ENCODE measurements at places on chromosomes 11 and 22.

DNA sequence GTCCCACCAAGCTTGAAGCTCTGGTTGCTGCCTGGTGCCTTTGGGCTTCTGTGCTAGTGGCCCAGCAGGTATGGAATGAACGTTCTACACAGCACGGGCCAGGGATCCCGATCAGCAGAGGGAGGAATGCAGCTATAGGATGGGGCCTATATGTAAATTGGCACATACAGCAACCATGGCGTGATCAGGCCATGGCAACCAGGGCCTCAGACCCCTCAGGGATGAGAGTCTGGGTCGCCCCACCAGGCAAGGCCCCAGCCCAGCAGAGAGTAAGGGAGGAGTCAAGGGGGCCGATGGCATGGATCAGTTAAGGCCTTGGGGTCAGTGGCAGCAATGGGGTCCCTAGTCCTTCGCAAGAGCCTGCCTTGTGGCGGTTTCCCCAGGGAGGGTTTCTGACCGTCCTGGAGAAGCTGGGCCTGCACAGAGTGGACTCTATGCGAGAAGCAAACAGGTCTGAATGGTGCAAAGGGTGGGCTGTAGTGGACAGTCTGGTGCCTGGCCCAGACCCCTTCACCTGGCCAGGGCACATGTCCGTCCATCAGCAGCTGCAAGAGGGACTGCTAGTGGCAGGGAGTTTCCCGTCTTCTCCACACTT is 98.6 kb downstream of the RPS6KA4 start:
- no peak for DNase-seq

DNA sequence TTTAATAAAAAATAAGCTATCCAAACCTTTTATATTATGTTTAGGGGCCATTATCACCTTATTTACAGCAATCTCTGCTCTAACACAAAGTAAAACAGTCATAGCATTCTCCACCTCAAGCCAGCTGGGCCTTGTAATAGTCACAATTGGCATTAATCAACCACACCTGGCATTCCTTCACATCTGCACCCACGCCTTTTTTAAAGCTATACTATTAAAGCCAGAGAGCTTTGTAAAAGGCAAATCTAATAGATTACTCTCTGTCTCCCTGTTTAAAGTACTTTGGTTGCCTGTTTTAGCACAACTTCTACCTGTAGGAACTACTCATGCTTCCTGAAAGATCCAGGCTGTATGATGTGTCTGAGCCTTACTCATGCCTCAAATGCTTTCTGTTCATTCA is 113.1 kb downstream of the CSNK2A3 start:
- no peak for DNase-seq

GRCh38 chr11:35418282-35419183 is 825 bp downstream of the SLC1A2 start:
- DNase-seq = no peak

DNA sequence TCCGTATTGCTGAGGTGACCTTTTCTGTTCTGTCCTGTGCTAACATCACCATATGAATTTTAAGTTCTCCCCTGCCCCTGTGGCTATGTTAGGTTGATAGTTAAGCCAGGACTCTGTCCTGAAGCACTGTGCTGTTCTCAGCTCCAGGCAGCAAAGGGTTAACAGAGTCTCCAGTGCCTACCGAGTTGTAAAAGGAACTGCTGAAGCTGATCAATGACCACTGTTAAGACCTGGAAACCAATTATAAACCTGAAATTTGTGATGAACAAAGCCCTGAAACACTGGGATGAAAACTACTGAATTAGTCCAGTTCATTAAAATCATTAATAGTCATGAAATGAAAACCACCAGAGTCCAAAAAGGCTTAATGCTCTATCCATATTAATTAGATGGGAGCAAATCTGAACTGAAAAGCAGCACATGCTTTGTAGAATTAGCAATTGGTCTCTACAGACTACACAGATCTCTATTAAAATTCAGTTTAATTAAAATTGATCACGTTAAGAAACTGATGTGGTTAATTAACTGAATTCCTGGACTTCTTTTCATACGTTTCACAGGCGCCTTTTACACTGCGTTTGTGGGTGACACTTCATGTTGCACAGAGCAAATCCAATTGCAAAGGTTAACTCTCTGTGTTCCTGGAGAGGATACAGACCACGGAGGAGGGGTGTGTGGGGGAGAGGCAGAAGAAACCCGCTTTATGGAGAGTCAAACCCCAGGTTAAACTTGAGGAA is 188.5 kb upstream of the MPPED2 start:
- no peak for DNase-seq

- DNase-seq = no peak
Measured at GRCh38 chr11:12319988-12320387, 57.4 kb upstream of the PARVA start.

- DNase-seq = no peak
Measured at GRCh38 chr22:33699176-33699575, 221.1 kb downstream of the LARGE1 start.

- DNase-seq = no peak
Measured at GRCh38 chr11:15471048-15471894, 356.5 kb downstream of the INSC start.

DNA sequence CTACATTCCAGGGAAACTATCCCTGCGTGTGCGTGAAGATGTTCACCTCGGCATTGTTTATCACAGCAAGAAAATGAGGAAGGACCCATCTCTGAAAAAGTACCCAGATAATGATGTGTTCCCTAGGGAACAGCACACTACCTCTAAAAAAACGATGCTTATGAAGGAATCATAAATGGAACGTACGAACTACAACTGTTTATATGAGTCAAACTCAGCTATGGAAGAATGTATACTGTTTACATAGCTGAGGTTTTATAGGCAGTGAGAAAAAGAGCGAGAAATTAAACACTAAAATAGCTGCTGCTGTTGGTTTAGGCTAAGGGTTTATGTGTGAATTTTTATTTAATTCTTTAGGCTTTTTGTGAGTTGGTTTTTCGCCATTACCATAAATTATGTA is 48.9 kb downstream of the APOL1 start:
- no peak for DNase-seq

GRCh38 chr11:71078482-71078881 is 173.9 kb downstream of the SHANK2 start:
- DNase-seq = no peak

DNA sequence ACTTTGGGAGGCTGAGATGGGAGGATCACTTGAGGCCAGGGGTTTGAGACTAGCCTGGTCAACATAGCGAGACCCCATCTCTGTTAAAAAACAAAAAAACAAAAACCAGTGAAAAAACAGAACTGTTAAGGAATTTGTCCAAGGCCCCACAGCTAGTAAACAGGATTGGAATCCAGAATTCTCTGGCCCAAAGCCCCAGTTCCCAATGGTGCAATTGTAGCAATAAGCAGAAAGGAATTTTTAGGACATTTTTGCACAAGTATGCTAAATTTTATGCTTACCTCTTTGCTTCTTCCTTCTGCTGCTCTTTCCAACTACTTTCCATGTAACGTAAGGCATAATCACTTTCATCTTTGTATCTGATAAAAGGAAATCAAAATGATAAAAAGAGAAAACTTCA is 11.6 kb downstream of the MISFA start:
- no peak for DNase-seq

- no peak for DNase-seq
Measured at GRCh38 chr11:120712881-120713280, 201.3 kb downstream of the GRIK4 start.

DNA sequence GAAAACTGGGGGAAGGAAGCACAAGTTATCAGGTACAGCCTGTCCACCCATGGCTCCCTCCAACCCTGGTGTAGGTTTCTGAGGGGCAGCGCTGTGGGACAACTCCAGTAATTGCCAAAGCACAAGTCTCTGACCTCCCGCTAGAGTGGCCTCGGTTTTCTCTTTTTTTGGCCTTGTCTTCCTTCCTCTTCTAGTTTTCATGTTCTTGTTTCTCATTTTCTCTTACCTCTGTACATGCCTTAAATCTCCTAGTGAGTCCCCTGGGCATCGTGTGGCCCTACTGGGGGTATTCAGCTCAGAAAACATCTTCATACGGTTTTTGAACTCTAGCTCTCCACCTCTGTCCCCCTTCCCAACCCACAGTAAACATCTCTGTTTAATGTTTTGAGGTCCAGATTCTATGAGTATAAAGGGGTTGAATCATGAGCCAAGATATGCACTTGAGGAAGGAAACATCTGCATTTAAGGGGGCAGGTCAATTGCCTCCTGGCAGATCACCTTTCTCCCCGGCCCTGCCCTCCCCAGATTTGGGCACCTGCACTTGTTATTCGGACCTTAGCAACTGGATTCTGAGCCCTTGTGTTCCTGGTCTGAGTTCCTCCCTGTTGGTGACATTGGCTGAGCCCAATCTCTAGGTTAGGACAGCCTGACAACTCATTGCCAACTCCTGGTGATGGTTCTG is 8.4 kb upstream of the LMO2 start:
- DNase-seq = no peak

GRCh38 chr11:9861860-9862725 is 198.2 kb downstream of the SWAP70 start:
- peak; percentile 7 for DNase-seq

GRCh38 chr11:10631761-10632160 is 61.8 kb downstream of the IRAG1 start:
- no peak for DNase-seq

DNA sequence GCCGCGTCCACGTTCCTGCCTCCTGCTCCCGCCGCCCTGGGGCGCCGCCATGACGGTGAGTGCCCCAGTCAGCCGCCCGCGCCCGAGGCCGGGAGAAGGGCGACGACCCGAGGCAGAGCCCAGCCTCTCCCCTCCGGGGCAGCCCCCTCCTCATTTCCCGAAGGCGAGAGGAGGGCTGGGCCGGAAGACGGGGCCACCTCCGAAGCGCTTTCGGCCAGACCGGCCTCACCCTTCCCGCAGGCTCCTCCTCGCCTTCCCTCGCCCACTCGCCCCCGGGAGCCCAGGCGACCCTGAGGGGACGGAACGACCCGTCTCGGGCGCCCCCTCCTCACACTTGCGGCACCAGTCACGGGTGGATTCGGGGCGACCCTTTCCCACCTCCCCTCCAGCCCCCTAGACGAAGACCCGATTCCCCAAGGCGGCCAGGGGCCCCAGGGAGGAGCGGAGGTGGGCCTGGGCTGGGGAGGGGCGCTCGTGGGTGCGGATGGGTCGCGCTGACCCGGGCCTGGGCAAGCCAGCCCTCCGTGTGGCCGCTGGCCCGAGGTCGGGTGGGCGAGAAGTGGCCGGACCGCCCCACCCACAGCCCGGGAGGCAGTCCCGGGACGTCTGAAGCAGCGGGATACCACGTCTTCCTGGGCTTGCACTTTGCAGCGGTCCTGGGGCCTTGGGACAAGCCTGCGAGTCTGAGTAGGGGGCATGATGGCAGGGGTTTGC is 49.7 kb downstream of the TRIOBP start:
- DNase-seq = no peak

DNA sequence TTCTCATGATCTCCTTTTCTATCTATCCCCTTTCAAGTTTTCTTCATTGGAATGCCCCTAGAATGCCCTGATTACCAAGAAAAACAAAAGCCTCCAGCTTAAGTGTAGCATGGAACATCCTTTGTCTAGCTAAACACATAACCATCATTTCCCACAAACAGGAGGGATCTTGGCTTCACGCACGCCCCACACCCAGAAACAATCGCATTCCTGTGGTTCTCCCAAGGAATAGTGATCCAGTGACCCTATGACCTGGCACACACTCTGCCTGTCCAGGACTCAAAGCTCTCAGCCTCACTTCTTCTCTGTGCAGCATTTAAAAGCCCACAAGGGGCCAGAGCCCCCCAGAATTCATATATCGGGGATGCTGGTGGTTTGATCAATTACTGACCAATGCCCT is 9.3 kb upstream of the POU2AF1 start:
- no peak for DNase-seq

GRCh38 chr11:115544422-115544948 is 40.3 kb upstream of the CADM1 start:
- no peak for DNase-seq

DNA sequence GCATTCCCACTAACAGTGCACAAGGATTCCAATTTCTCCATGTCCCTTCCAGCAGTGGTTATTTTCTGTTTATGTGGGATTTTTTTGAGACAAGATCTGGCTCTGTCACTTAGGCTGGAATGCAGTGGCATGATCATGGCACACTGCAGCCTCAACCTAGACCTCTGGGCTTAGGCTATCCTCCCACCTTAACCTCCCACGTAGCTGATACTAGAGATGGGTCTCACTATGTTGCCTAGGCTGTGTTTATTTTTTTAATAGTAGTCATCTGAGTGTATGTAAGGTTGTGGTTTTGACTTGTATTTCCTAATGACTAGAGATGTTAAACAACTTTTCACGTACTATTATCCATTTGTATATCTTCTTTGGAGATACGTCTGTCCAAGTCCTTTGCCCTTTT is 74.6 kb downstream of the KCNQ1OT1 start:
- DNase-seq = no peak

- no peak for DNase-seq
Measured at GRCh38 chr11:9716275-9717039, 52.6 kb downstream of the SWAP70 start.

DNA sequence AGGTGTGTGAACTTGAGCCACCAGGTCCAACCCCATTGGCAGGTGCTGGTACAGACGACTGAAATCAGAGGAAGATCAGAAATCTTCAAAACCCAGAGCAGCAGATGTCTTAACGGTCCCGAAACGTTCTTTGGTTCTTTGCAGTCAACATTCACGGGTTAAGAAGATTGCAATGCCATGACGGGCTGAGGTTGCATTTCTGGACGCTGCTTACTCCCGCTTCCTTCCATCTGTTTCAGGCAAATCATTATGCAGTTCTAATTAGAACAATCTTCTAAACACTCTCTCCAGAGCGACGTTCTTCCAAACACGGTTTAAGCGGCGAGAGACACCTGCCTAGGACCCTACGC is 492 bp upstream of the LUZP2 start:
- DNase-seq = no peak

GRCh38 chr11:57586711-57587245 is 10.7 kb upstream of the SERPING1 start:
- no peak for DNase-seq

GRCh38 chr11:44208976-44209603 is 100.8 kb downstream of the ALX4 start:
- no peak for DNase-seq

DNA sequence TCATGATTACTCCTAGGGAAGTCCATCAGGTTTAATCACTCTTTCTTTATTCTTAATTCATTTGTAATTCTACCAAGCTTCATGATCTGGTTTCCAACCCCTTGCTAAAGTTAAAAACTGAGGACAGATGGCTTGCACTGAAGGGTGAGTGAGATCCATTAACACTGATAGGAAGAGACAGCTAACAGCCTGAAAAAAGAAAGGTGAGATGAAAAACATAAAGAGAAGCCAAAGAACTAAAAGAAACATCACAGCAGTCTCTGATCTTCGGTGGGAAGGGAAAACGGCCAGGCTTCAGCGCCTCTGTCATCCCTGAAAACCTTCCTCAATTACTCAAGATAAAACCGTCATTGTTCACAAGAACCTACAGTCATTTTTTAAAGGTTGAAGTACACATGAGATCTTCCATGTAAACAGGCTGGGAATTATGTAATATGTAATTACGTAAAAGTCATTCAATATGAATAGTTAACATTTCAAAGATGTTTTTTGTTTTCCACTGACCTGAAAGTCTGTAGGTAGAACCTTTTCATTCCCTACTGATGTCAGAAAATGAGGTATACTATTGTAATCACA is 41.3 kb downstream of the VSIG10L2 start:
- DNase-seq = no peak
